ENCODE measurements at places on chromosomes 1 and 21.

- no peak for DNase-seq
These were observed 183.2 kb upstream of the ZRANB2 start for GRCh38 chr1:71264039-71264438.

DNA sequence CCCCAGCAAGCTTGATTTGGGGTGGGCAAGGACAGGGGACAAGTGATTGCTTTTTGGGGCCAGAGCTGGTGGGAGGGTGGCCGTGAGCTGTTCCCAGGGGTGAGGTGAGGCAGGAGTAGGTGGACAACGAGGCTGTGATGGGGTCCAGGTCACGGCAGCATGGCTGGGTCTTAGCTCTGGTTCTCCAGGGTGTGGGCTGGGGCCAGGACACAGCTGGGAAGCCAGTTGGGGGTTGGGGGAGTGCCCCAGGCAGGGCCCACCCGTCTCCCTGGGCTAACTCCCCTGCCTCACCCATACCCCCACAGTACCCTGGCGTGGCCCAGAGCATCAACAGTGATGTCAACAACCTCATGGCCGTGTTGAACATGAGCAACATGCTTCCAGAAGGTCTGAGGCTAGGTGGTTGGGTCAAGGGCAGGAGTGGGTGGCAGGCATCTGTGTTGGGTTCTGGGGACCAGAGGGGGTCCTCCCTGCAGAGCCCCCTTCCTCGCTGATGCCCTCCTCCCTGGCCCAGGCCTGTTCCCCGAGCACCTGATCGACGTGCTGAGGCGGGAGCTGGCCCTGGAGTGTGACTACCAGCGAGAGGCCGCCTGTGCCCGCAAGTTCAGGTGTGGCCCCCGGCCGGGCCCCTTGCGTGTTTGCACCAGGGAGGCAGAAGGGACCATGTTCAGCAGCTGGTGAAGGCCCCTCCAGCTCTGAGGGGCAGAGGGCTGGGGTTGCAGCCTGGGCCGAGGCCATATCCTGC, 43.3 kb downstream of the COQ8A start:
- no peak for DNase-seq

DNA sequence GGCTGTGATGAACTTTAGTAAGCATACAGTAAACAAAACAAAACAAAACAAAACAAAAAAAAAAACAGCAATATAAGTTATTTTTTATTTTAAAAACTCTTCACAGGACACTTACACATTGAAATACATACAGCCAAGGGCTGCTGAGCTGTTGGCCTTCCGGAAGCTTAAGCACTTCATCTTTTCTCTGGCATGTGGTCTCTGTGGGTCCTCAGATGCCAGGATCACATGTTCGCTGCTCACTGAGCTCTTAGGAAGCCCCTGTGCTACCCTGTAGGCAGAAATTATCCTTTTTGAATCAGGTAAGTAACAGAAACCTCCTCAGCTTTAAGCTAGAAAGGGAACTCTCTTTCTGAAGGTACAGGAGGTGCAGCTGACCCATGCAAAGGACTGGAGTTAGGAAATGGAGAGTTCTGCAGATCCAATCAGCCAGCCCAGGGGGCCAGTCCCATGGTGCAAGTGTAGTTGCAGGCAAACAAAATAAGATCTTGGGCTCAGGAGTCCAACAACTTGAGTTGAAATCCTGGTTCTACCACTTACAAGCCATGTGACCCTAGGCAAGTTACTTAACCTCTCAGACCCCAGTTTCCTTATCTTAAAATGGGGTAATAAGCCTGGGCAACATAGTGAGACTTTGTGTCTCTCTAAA, 22.4 kb upstream of the MED18 start:
- no peak for DNase-seq

- DNase-seq: peak; percentile 10
These were observed 37.4 kb downstream of the CFAP74 start for GRCh38 chr1:1966071-1966740.

- peak; percentile 82 for DNase-seq
These were observed 113.1 kb upstream of the IRF2BP2 start for GRCh38 chr1:234722904-234723720.

GRCh38 chr1:9143250-9143649, 14.3 kb upstream of the GPR157 start:
- peak; percentile 84 for DNase-seq

- peak; percentile 28 for DNase-seq
These were observed 184.1 kb downstream of the ZBTB18 start for GRCh38 chr1:244235157-244235556.

DNA sequence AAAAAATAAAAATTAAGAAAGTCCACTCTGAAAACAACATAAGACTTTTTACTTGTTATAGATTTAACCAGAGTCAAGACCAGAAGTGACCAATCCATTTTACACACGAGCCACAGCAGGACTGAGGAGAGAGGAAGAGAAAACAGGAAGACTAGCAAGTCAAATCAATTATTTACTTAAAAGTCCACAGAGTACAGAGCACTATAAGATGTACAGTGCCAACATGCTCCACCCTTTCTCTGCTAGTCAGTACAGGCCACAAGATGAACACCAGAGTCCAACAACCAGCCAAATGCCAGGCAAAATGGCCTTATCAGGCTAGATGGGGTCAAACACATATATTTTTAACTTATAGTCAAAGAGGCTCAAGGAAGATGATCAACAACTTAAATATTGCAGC, 19.5 kb downstream of the LUZP1 start:
- no peak for DNase-seq

DNA sequence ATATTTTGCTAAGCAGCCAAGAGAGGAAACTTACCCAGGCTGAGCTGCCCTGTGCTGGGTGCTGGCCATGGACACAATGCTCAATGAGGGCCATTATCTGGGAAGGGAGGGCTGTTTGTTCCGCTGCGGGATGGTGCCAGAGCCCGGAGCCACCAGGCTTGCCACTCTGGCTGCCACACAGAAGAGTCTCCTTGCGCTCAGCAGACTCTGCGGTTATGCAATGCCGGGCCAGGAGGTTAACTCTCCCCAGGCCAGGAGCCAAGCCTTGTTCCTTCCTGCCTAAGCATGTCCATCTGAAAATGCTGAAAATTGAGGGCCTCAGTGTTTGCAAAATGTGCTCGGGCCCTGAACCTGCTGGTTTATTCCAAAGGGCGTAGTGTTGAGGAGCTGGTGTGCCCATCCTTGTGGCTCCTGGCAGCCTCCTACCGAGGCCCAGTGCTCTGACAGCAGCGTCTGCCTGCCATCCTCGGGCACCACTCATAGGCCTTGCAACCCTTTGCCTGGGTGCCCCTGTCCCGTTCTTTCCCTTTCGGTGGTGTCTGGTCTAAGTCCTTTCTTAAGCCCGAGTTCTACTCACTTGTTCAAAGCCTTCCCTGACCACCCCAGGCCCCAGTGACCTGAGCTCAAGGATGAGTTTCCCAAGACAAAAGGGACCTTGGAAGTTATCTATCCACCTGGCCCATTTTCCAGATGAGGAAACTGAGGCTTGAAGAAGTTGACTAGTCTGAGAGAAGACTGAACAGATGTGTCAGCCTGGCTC, 133.8 kb upstream of the EDN2 start:
- DNase-seq: peak; percentile 30

- DNase-seq: no peak
These were observed 12.2 kb upstream of the NEK2 start for GRCh38 chr1:211687462-211688215.

- DNase-seq: no peak
These were observed 243.0 kb downstream of the PBX1 start for GRCh38 chr1:164801791-164802502.

DNA sequence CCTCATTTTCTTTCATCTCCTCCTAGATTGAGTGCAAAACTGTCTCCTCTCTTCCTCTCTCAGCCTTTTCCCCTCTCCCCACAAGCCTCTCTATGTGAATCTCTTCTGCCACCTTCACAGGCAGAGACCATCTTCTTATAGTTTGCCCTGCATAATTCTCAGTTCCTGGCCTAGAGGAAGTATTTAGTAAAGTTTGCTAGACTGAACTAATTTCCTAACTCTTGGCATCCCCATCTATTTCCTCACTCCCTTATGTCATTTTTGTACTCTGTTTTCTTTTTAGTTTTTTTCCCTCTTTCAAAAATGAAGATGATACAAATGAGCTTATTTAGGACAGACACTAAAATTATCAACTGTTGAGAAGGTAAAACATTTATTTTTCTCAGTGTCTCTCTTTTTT, 66.0 kb downstream of the XCL2 start:
- peak; percentile 33 for DNase-seq

DNA sequence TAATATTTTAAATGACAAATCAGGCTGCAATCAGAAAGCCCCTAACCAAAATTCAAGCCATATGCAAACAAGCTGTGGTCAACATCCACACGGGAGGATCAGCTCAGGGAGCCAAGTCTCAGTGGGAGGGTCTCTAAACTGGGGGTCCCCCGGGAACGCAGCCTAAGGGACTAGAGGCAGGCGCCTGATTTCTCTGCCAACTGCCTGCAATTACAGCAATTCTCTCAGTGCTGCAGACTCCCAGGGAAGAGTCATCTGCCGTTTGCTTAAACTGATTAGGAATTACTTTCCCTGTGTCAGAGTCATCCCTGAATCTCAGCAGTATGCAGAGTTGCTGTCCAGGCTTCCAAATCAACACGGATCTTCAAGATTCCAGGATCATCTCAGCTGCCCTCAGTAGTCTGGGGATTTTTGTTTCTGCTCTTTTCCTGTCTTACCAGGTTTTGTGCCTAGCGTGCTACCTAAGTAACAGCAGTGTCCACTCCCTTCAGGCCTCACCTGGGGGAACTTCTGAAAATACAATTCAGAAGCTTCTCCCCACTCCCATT, 247.8 kb downstream of the RRAGC start:
- no peak for DNase-seq

- no peak for DNase-seq
These were observed 120.6 kb downstream of the FASLG start for GRCh38 chr1:172779491-172779890.

GRCh38 chr21:24903994-24904635, 703.2 kb downstream of the MRPL39 start:
- DNase-seq: no peak

DNA sequence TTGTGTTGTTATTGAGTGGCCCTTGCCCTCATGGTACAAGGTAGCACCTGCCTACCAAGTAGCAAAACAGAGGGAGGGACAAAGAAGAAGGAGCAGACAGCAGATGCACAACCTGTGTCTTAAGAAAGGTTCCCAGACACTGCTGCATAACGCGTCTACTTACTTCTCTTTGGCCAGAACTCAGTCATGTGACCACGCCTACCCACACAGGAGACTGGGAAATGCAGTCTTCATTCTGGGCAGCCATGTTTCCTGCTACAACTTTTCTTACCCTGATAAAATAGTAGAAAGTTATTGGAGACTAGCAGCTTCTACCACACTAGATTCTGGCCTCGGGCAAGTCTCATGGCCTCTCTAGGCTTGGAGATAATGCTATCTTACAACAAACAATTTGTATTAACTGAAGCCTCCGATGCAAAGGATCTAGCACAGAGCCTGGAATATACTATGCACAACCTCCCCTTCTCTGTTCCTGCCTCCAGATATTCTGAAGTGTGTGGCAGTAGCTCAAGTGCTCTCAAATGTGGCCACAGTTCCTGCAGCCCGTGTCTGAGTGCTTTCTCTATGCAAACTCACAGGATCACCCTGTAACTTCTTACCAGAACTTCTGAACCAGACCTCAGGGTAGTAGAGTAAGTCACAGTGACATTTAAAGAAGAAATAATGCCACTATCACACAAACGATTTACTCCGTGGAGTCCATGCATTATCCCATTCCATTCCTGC, 34.1 kb upstream of the BTG2 start:
- peak; percentile 78 for DNase-seq

DNA sequence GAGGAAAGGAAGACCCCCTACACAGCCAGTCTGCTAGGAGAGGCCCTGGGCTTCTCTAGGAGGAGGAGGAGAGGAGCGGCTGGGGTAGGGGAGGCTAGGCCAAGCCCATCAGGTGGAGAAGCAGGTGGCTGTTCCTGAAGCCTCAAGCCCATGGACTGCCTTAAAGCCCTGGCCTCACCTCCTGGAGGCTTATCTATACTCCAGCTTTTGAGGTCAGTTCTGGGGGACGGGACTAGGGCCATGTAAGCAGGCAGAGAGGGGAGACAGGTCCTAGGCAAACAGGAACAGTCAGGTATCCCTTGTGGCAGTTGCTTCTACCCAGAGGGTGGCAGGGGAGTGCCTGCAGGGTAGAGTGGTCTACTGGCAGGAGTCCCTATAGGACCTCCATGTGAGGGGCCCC, 40.6 kb downstream of the KCNC4 start:
- no peak for DNase-seq

DNA sequence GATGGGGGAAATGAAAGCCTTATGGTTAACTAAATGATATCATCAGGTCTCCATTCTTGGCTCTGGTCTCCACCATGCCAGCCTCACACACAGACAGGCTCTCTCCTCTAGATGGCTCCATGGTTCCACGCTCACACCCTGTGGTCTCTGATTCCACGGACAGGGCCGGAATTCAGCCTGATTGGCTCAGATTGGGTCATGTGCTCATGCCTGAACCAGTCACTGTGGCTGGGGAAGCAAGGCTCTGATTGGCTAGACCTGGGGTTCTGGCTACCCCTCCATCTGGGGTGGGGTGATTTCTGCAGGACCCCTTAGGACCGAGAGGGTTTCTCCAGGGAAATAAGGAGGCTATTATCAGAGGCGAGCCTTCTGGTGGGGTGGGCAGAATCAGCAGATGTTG, 277.0 kb downstream of the PTPRU start:
- DNase-seq: peak; percentile 21

GRCh38 chr1:54297596-54298283, 97.8 kb downstream of the MRPL37 start:
- peak; percentile 14 for DNase-seq

DNA sequence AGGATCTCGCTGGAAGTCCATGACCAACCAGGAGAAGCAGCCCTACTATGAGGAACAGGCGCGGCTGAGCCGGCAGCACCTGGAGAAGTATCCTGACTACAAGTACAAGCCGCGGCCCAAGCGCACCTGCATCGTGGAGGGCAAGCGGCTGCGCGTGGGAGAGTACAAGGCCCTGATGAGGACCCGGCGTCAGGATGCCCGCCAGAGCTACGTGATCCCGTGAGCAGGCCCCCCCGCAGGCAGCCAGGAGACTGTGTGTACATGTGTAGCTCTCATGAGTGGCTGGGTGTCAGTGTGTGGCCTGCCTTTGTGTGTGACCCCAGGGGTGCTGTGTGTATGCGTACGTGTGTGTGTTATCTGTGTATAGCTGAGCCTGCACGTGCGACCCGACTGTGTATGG, 27.2 kb downstream of the ETNK2 start:
- no peak for DNase-seq

Measured in suppressor macrophage treated with lipopolysaccharide for 4 hours (primary cell).